Smooth muscle cell of the pulmonary artery (primary cell): ENCODE measurements at places on chromosomes 7 and 10. TPM values are rescaled to one million over a fixed set of nuclear protein-coding genes. Genes with fewer than 3 reads are reported as not detected.

Gene HOXA10
- 0.78 TPM in 1 of 2 replicates, not detected in the other for total RNA-seq

Gene TMEM26
- 0.40 and 2.0 TPM in 2 replicates for total RNA-seq

Gene MOGAT3
- not detected in 2 replicates for total RNA-seq

Gene CDC14C
- total RNA-seq = not detected in 2 replicates

Gene ADCYAP1R1
- not detected in 2 replicates for total RNA-seq

Gene PON1
- total RNA-seq = not detected in 2 replicates

Gene SPDYE2
- not detected in 2 replicates for total RNA-seq
